ENCODE measurements at places on chromosomes 13 and 19. TPM values are rescaled to one million over a fixed set of nuclear protein-coding genes. Genes with fewer than 3 reads are reported as not detected.
A peak's percentile ranks its signal among the peaks of the same experiment; 100 is the strongest.

The KLHL1 gene
- total RNA-seq, result not detected

- peak; percentile 44 for DNase-seq
Observed at GRCh38 chr19:29212356-29212647, 649 bp downstream of the UQCRFS1 start.

GRCh38 chr19:11814700-11815035 is 595 bp downstream of the ZNF440 start:
- DNase-seq, result peak; percentile 53

- no peak for DNase-seq
Observed at GRCh38 chr19:41744850-41745249, 10.5 kb upstream of the CEACAM6 start.

The C19orf38 gene
- total RNA-seq, result not detected

DNA sequence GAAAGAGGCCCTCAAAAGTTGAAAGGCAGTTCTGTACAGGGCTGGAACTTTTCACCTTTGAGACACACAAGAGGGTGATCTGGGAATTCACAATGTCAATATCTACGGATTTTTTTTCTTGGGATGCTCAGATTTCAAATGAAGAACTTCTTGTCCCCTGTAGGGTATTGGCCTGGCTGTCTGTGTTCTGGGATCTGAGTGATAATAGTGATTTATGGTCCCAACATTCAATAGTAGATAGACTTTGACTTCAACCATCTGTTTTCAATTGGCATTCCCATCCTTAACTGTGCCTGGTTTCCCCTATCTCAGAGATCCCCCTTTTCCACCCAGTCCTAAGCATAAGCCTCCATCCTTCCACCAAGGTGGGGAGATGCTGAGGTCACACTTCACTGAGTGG is 274.1 kb downstream of the COG6 start:
- DNase-seq, result no peak

DNA sequence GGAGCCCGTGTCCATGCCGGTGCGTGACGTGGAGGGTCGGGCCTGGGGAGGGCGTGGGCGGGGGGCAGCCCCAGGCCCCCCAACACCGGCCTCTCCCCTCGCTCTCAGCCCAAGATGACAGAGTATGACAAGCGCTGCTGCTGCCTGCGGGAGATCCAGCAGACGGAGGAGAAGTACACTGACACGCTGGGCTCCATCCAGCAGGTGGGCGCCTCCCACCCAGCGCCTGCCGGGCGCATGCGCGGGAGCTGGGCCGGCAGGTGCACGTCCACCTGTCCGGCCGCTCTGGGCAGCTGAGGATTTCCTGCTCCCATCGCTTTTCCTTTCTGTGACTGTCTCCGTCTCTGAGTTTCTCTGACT is 49.8 kb downstream of the VAV1 start:
- no peak for DNase-seq

- no peak for DNase-seq
Observed at GRCh38 chr19:29798774-29799497, 12.9 kb upstream of the CCNE1 start.

DNA sequence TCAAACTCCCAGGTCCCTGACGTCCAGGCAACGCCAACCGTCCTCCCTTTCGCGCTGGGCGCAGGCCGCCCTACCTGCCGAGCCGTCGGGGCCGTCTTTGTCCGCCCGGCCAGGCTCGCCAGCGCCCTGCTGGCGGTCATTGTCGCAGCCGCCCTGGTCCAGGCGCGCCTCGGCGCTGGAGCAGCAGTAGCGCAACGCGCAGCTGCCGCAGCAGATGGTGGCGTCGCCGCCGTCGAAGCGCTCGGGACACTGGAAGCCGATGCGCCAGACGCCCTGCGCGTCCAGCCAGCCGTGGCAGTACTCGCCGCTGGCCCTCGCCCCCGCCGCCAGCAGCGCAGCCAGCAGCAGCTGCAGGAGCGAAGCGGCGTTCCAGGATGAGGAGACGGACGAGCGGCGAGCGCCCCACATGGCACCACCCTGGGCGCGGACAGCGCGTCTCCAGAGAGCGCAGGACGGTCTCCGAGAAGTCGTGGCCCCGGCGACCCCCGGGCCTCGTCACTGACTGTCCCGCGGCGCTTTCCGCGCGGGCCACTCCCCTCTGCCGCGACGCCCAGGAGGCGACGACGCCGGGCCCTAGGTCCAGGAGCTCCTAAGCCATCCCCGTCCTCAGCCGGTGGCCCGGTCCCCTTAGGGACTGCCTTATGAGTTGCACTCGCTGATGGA is 1.1 kb downstream of the SHISA2 start:
- DNase-seq, result no peak

DNA sequence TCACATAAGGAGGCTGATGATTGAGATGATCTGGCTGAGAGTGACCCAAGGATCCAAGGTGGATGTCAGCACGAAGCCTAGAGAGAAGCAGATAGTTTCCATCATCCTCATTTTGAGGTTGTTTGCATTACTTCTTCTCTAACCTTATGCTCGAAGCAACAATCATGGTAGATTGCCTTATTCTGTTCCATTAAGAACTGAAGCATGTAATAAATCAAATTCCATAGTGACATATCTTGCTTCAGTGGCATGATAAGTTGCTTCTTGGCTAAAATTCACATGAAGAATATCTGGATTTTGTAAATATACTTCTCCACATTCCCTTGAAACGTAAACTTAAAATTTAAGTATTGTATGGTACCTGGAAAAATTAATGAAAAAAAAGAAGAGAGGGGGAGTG is 377.8 kb upstream of the DACH1 start:
- DNase-seq, result no peak

GRCh38 chr13:108851660-108852059 is 222.2 kb downstream of the MYO16 start:
- no peak for DNase-seq

The ZFP30 gene
- 25.1 TPM for total RNA-seq

DNA sequence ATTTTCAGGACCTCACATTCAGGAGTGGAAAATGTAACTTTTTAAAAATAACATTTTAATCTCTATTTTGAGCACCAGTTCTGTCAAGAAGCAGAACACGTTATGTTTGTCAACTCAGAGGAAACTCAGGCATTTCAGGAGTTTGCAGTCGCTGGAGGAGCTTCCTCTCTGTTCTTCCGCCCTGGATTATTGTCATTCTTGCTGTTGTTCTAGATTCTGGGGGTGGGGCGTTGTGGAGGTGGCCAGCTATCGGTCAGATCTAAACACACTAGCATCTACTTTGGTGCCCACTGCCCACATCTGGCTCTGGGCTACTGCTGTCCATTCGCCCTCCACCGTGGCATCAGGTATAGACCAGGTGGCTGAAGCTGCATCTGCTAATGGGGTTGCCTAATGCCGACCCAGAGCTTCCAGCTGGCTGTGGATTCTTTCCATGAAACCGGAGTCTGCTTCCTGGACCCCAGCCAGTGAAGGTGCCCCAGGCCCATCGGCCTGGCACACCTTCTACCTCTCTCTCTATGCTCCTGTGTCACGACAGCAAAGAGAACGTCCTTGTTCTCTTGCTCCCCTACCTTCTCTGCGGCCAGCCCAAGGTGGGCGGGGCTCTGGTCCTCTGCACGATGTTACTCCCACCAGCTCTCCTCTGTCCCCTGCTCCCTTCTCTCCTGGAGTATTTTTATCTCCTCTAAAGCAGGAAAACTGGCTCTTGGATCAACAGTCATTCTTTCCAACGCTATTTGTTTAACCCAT is 36.7 kb upstream of the DGKH start:
- DNase-seq, result no peak

DNA sequence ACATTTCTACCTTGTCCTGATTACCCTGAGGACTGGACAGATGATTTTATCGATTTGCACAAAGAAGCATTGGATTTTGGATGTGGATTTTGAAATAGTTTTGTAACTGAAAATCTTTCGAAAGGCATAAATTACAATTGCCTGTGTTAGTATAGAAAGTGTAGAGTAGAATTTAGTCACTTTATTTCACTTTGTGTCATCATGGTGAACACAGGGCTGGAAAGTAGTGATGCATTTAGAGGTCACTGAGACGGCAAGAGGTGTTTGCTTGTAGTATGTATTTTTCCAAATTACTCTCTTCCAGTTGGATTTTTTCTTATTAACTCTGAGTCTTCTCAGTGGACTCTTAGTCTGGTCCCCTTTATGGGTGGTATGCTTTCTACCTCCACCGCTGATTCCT is 326.0 kb downstream of the NALCN start:
- no peak for DNase-seq

The PGLYRP2 gene
- total RNA-seq, result not detected

DNA sequence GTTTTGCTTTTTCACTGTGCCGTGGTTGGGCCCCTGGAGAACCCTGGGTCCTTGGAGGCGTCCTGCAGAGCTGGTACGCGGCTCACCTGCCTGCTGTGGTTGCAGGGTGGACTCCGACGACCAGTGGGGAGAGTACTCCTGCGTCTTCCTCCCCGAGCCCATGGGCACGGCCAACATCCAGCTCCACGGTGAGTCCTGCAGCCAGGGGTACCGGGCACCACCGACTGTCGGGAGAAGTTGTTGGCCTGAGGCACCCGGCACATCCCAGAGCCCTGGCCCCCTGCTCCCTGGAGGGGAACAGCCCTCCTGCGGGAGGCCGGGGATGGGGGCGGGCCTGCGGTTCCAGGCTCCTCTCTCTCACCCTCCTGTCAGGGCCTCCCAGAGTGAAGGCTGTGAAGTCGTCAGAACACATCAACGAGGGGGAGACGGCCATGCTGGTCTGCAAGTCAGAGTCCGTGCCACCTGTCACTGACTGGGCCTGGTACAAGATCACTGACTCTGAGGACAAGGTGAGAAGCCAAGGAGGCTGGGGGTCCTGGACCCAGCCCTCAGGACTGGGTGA is 8.0 kb downstream of the BSG start:
- DNase-seq, result no peak

GRCh38 chr19:43555185-43555770 is 20.0 kb downstream of the XRCC1 start:
- DNase-seq, result peak; percentile 72

The VSTM2B gene
- not detected for total RNA-seq

DNA sequence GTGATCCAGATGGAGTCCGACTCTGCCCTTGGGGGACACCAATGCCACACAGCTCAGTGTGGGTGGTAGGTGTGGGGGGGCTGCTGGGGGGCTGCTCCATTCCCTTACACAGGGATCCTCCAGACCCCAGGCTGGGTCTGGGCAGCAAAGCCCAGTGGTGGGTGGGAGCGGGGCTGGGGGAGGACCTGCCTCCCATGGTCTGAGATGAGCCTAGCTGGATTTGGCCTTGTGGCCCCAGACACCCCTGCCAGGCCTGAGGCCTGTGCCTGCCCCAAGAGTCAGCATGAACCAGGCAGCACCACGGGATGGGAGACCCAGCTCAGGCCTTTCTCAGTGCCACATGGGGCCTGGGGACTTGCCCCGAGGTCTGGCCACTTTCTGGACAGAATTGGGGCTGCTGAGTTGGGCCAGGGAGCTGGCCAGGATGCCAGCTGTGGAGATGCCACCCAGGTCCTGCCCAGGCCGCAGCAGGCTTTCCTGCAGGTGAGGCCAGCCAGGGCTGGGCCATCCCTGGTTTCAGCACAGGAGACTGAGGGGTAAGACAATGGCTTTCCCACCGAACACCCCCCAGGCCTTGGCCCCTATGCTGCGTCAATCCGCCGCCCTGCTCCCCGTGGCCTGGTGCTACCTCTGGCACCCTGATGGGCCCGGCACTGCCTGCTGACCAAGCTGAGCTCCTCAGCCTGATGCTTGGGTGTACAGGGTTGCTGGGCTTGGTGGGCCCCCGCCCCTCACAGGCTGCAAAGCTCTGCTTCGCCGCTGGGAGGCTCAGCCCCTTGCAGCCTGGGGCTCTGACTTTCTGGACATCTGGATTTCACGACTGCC is 24.2 kb downstream of the CEBPG start:
- no peak for DNase-seq

- DNase-seq, result peak; percentile 20
Observed at GRCh38 chr13:41811588-41812021, 149.3 kb downstream of the VWA8 start.

The CTXN1 gene
- total RNA-seq, result 1.9 TPM

DNA sequence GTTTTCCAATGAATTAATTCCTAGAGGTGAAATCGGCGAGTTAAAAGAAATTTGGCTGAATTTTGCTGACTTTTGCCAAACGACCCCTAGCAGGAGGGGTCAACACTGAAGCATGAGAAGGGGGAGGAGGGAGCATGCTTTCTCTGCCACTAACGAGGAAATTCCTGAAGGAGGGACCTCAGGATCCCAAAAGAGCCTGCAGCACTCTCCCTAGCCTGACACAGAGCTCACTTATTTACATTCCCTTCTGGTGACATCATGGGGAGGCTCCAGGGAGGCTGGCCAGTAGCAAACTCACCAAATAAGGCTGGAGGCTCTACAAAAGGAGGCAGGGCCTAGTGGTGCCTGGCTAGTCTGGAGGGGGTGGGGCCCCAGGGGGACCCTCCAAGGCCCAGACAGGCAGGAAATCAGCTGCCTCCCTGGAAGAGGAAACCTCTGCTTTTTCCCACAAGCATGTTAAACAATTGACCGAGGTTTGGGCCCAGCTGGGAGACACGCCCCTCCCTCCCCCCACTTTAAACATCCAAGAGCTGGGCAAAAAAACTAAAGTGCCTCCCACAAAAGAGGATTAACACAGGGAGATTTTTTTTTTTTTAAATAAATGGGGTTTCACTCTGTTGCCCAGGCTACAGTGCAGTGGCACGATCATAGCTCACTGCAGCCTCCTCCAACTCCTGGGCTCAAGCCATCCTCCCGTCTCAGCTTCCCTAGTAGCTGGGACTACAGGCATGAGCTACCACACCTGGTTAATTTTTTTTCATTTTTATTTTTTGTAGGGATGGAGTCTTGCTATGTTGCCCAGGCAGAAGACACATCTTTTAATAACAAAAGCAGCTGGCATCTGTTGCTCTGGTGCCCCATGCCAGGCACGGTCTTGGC is 2.1 kb downstream of the DAPK3 start:
- DNase-seq, result peak; percentile 100

GRCh38 chr13:79226938-79227337 is 179.1 kb downstream of the RBM26 start:
- no peak for DNase-seq

The KLK10 gene
- total RNA-seq, result not detected
